ENCODE measurements at places on chromosomes 12 and 14. TPM values are rescaled to one million over a fixed set of nuclear protein-coding genes. Genes with fewer than 3 reads are reported as not detected.

The KIF26A gene
- 0.17 TPM for total RNA-seq

The GPR132 gene
- total RNA-seq, result 24.6 TPM

The CCNT1 gene
- 67.2 TPM for total RNA-seq

DNA sequence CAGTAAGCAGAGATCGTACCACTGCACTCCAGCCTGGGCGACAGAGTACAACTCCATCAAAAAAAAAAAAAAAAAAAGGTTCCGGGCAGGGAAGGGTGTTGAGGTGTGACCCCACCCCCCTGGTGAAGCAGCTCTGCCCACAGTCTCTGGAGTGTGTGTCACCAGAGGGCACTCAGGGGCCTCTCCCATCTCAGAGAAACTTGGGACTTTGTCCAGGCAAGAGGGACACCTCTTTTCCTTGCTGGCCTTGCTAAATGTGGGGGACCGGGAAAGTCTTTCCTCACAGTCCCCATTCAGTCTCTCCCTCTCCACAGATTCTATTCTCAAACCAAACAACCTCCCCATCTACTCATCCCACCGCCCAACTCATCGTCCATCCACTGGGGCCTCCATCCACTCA, 43.6 kb downstream of the RFLNA start:
- H3K36me3 ChIP-seq, result peaks cover 22% of the 10 kb centered on the region
- no peak for DNase-seq
- H3K27me3 ChIP-seq, result no peaks in the 10 kb centered on the region
- H3K27ac ChIP-seq, result peak overlapping the region; percentile 66

- no peaks in the 10 kb centered on the region for H3K4me1 ChIP-seq
- no peak for DNase-seq
- no peak overlapping the region for H3K27ac ChIP-seq
- H3K36me3 ChIP-seq, result no peaks in the 10 kb centered on the region
- H3K27me3 ChIP-seq, result peaks cover 2% of the 10 kb centered on the region
Observed at GRCh38 chr12:28859551-28859950, 289.5 kb upstream of the FAR2 start.

DNA sequence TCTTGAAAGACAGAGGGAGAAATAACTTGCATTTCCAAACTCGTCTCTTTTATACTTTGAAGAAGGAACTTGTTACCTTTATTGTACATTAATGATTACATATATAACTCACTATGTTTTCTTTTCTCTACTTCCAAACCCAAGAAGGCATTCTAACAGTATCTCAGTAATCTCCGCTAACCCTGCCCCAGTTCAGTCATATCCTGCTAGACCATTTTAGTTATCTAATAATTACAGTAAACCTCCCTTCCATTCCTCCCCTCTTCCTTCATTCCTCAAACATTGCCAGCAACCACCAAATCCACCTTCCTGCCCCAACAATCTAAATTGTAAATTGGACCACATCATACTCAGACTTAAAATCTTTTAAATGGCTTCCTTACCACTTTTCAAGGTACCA, 30.6 kb downstream of the STK38L start:
- no peaks in the 10 kb centered on the region for H3K27me3 ChIP-seq
- no peak overlapping the region for H3K27ac ChIP-seq
- H3K4me1 ChIP-seq, result peaks cover 23% of the 10 kb centered on the region
- no peak overlapping the region for H3K4me3 ChIP-seq

- no peak overlapping the region for H3K4me3 ChIP-seq
Observed at GRCh38 chr12:100156731-100157426, 14.2 kb upstream of the BLTP3B start.

The CDK17 gene
- total RNA-seq, result 32.4 TPM

The PDZRN4 gene
- total RNA-seq, result not detected

The RTN1 gene
- total RNA-seq, result not detected

GRCh38 chr12:98721204-98721702, 76.2 kb downstream of the APAF1 start:
- H3K4me1 ChIP-seq, result peaks cover 14% of the 10 kb centered on the region
- no peak overlapping the region for H3K27ac ChIP-seq
- peaks cover 30% of the 10 kb centered on the region for H3K36me3 ChIP-seq
- H3K27me3 ChIP-seq, result no peaks in the 10 kb centered on the region
- no peak overlapping the region for H3K4me3 ChIP-seq
- no peak for DNase-seq
